Kidney (tissue), 22 donors: ENCODE measurements at places on chromosomes 4 and X.
A peak's percentile ranks its signal among the peaks of the same experiment; 100 is the strongest.

DNA sequence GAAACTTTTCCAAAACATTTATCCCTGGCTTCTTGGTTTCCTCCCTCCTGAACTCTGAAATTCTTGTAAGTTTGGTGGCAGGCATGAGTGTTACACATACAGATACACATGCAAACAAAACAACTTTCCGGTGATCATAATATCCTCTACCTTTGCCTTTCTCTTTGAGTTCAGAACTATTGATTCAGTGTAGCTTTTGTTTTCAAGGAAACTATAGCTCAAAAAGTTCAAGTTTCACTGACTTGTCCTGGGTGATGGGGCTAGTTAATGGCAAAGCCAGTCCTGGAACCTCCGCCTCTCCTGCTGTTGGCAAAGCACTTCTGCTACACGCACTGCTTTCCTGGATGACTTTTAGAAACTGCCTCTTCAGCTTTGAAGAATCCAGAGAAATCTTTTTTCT is 177.3 kb upstream of the FAT1 start:
- no peak for DNase-seq

DNA sequence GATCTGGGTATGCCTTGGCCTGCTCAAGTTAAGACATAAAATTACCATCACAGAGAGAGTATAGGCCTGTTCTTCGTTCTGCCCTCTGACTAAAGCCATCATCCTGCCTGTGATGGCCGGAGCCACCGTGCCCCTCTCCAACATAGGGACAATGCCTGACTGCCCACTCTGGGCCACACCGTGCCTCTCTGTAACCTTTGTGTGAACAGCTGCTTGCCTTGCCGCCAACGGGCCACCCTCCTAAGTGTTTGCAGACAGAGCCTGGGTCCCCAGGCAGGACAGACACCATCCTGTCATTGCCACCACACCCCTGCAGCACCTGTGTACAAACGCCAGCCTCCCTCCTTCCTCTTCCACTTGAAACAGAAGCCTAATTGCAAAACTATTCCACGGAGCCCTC is 298.7 kb upstream of the TENM3 start:
- DNase-seq, result no peak

- DNase-seq, result no peak
Observed at GRCh38 chr4:74486905-74487304, 42.0 kb downstream of the AREG start.

DNA sequence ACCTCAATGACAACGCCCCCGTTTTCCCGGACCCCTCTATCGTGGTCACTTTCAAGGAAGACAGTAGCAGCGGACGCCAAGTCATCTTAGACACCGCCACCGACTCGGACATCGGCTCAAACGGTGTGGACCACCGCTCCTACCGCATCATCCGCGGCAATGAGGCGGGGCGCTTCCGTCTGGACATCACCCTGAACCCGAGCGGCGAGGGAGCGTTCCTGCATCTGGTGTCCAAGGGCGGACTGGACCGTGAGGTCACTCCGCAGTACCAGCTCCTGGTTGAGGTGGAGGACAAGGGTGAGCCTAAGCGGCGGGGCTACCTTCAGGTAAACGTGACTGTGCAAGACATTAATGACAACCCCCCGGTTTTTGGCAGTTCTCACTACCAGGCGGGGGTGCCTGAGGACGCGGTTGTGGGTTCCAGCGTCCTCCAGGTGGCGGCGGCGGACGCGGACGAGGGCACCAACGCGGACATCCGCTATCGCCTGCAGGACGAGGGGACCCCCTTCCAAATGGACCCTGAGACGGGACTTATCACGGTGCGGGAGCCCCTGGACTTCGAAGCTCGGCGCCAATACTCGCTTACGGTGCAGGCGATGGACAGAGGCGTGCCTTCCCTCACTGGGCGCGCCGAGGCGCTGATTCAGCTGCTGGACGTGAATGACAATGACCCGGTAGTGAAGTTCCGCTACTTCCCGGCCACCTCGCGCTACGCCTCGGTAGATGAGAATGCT is 2.2 kb downstream of the FAT4 start:
- DNase-seq, result peak; percentile 77

DNA sequence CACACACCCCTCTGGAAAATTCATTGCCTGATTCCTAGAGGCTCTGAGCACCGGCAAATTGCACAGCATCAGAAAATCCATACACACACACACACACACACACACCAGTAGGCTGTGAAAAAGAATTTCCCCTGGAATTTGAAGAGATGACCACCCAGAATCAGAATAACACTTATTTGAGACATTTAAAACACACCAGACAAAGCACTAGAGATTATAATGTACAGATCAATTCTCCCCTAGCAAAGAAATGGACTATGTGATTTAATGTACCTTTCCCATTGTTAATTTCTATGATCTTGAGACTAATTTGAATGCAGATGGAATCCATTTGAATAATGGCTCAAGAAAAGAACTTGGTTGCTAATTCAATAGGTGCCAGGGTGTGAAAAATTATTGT is 399.3 kb downstream of the HNRNPD start:
- DNase-seq, result no peak

- DNase-seq, result no peak
Observed at GRCh38 chrX:31190221-31190975, 118.6 kb upstream of the FTHL17 start.

- DNase-seq, result no peak
Observed at GRCh38 chr4:101218346-101218745, 129.0 kb downstream of the PPP3CA start.

DNA sequence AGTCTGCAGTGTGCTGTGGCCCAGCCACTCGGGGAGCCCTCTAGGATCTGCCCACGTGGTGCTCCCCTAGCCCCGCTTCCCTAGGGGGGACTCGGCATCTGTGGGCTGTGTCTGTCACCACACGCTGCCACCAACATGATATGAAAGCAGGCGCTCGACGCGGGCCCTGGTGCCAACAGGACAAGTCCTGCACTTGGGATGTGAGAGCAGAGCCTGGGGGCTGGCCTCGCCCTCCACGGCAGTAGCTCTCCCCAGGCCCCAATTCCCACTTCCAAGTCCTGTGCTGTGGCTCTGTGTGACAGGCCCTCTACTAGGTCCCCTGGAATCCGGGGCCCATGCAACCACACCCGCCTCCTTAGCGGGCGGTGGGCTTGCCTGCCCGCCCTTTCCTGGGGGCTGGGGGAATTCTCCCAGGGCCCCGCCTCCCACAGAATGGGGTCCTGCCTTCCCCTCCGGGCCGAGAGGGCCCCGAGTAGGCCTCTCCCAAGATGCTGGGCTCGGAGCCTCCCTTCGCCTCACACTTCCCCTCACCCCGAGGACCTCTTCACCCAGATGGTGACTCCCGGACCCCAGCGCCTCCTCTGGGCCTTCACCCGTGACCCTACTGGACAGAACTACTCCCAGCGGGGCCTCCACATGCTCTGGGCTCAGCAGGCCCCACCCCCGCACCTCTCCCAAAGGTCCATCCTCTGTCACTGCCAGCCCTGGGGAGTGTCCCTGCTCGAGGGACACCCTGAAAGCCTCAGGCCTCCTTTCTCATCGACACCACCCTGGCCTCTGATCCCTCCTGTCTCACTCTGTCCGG is 11.2 kb downstream of the LRPAP1 start:
- no peak for DNase-seq

DNA sequence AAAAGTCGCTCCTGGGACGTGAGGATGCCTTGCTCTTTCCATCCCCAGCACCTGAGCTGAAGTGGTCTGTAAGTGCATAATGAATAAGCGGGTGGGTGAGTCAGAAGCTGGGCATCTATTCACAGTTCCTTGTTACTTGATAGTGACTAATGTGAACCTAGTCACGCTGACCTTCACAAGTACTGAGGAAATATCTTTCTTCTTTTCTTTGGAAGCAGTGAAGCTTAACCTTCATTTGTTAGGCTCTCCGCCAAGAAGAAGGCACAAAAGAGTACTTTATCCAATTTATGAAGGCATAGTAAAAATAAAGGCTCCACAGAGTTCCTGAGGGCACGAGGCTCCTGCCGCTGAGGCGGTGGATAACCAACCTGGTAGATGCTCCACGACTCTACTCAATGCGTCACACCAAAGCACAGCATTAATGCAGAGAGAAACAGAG is 475.7 kb upstream of the SLIT2 start:
- peak; percentile 46 for DNase-seq

- no peak for DNase-seq
Observed at GRCh38 chr4:172978848-172979247, 189.8 kb upstream of the GALNT7 start.

DNA sequence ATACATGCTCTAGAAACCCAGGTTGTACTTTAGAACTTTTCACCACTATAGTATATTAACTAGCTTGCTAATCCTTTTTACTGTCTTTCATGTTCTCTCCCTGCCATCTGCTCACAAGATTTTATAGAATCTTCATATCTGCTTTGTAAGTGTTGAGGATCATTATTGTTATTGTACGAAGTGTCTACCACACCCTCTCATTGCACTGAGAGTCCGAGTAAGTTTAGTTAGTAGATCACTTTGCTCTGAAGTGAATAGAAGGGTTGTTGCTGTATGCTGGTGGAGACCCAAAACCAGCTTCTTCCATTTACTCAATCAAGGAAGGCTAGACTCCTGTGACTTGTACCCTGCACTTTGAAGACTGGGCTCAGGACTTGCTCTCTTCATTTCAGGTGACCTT is 17.1 kb downstream of the GAB1 start:
- DNase-seq, result no peak

GRCh38 chrX:24285082-24285481 is 28.8 kb downstream of the SUPT20HL2 start:
- no peak for DNase-seq

GRCh38 chr4:56627375-56627774 is 53.7 kb downstream of the HOPX start:
- no peak for DNase-seq

DNA sequence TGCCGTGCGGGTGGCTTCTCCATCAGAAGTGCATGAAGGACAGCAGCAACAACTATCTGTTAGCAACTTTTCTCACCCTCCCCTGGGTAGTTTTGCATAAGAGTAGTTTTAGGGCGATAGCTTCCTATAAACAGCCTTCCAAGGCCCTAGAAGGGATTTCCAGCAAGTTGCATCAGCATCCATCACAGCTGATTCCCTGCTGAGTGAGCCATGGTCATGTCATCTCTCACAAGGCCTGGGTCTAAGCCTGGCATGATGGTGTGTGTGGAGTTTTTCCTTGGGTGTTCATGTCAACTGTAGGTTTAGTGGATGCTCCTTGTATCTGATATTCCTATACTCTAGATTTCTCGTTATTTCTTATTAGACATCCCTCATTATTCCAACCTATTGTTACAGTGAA is 2324.7 kb upstream of the AGA start:
- no peak for DNase-seq

DNA sequence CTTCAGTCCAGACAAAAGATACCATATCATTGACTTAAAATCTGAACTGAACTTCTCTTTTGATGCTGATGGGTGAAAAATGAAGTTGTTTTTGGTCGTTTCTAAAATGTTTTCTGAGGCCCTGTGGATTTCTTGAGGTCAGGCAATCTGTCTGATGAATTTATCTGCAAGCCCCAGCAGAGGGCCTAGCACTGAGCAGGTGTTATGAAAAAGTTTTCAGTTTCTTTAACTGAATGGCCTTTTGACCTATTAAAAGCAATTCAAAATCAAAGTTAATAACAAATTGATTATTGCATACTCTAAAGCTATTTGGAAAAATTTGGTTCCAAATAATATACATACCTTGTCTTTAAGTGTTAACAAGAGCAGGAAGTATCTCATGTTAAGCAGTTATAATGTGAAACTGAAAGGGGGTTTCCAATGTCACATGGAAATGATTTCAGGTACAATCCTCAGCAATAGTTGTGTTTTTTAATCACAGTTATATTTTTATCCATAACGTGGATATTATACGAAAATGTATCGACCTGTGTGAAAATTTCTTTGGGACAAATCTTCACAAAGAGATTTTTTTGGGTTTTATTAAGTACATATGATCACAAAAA is 285.0 kb downstream of the SPANXN1 start:
- no peak for DNase-seq

- no peak for DNase-seq
Observed at GRCh38 chrX:127578395-127578794, 473.8 kb downstream of the ACTRT1 start.

DNA sequence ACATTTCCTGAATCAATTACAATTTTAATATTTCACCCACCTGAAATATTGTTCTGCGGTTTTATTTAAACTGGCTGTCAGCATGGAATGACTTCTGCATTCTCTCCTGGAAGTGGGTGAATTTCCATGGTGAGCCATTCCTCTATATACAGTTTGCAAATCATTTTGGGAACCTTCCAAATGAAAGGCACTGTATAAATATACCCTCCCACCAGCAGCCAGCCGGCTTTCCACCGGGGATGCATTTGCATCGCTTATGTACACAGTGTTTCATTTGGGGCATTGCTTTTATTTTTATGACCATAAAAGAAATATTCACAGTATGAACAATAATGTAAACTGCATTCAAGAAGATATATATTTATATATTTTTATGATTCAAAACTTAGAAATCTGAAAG is 4.7 kb upstream of the IL1RAPL1 start:
- no peak for DNase-seq

GRCh38 chrX:111376897-111377578 is 35.0 kb downstream of the DCX start:
- no peak for DNase-seq

- no peak for DNase-seq
Observed at GRCh38 chrX:20664774-20665173, 398.1 kb upstream of the RPS6KA3 start.

DNA sequence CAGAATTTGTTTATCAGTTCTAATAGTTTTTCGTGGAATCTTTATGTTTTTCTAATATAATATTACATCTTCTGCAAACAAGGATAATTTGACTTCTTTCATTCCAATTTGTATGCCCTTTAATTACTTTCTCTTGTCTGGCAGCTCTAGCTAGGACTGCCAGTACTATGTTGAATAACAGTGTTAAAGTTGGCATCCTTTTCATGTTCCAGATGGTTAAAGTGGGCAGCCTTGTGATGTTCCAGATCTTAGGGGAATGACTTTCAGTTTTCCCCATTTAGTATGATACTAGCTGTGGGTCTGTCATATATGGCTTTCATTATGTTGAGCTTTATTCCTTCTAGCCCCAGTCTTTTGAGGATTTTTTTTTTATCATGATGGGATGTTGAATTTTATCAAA is 220.6 kb upstream of the WDFY3 start:
- no peak for DNase-seq

DNA sequence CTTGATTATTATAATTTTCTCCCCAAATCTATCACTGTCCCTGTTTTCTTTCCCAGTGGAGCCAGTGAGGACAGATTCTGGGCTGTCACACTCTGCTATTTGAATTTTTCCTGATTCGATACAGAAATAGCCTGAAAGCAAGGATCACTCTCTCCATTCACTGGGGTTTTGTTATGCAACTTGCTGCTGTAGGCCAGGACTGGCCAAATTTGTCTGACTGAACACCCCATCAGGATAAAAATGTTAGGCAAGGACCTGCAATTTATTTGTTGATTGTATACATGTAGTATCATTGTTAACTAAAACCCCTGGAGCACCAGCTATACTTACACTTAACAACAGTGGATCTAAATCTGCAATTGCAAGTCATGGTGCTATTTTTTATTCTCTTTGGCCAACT is 68.7 kb downstream of the AASDH start:
- no peak for DNase-seq

DNA sequence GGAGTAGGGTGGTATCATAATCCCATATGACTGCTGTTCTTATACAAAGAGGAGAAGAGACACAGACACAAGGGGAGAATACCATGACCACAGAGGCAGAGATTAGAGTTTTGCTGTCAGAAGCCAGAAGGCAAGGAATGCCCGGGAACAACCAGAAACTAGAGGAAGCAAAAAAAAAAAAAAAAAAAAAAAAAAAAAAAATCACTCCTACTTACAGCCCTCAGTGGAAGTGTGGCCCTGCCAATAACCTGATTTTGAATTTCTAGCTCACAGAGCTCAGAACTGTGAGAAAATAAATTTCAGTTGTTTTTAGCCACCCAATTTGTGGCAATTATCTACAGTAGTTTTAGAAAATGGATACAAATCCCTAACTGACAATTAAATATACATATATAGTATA is 30.4 kb upstream of the UBE2NL start:
- DNase-seq, result no peak
